ENCODE measurements at places on chromosomes 13 and 19.

- no peak for DNase-seq
Measured at GRCh38 chr13:90627813-90628212, 719.7 kb upstream of the MIR17HG start.

GRCh38 chr19:35470128-35470527 is 20.1 kb downstream of the KRTDAP start:
- DNase-seq = no peak

GRCh38 chr13:82439159-82439904 is 1442.9 kb downstream of the SLITRK1 start:
- no peak for DNase-seq

DNA sequence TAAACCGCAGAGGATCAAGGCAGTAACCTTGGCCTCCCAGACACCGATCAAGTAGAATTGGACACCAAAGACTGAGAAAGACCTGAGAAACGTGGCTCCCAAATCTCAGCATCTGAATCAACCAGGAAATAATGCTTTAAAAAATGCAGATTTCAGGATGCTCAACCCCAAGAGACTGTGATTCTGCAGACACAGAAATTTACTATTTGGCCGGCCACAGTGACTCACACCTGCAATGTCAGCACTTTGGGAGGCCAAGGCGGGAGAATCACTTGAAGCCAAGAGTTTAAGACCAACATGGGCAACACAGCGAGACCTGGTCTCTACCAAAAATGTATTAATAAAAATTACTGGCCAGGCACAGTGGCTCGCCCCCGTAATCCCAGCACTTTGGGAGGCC is 6.2 kb downstream of the ABCC4 start:
- no peak for DNase-seq

GRCh38 chr19:34243876-34244578 is 10.3 kb upstream of the GARRE1 start:
- no peak for DNase-seq

DNA sequence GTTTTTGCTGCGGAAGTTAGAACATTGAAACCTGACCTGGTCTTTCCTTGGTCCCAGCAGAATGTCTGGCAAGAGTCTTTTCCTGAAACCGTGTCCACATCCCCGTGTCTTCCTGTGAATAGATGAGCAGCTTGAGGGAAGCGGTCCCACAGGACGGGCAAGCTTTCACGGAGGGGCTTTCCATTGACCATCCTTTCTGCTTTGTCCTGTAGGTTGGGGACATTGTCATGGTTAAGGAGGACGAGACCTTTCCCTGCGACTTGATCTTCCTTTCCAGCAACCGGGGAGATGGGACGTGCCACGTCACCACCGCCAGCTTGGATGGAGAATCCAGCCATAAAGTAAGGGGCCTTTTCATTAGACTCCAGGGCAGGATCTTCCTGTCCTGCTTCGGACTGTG is 126.0 kb downstream of the ATP11A start:
- DNase-seq = no peak

DNA sequence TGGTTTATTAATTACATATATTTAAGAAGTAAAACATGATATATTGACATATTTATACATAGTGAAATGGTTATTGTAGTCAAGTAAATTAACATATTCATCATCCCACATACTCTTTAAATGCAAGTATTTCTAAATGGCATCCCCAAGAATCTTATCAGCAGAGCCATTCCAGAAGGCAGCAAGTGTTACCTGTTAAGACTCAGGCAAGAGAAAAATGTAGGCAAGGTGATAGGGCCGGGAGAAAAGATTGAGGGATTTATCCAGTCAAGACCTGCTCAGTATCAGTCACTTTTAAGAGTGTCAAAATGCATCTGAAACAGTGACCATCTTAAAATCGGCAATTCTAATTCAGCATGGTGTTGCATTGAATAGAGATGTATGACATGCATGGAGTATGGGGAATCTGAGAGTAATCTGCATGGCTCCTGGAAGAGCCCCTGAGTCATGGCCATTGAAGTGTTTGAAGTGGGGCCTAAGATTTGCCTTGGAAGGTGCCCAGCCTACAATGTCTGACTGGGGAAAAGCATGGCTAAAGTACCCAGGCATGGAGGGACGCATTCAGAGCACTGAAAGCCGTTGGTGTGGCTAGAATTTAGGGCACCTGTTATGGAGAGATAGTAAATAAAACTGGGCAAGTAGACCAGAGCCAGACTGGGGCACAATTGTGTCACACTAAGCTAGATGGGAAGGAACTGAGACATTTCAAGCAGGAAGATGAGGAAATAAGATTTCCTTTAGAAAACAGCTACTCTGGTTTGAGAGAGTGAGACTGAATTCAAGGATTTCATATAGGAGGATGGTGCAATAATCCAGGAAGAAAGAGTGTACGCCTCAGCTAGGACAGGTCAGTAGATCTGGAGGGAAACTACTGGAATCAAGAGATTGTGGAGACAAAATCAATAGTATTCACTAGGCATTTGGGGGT is 25.0 kb upstream of the C1QTNF9B start:
- no peak for DNase-seq

DNA sequence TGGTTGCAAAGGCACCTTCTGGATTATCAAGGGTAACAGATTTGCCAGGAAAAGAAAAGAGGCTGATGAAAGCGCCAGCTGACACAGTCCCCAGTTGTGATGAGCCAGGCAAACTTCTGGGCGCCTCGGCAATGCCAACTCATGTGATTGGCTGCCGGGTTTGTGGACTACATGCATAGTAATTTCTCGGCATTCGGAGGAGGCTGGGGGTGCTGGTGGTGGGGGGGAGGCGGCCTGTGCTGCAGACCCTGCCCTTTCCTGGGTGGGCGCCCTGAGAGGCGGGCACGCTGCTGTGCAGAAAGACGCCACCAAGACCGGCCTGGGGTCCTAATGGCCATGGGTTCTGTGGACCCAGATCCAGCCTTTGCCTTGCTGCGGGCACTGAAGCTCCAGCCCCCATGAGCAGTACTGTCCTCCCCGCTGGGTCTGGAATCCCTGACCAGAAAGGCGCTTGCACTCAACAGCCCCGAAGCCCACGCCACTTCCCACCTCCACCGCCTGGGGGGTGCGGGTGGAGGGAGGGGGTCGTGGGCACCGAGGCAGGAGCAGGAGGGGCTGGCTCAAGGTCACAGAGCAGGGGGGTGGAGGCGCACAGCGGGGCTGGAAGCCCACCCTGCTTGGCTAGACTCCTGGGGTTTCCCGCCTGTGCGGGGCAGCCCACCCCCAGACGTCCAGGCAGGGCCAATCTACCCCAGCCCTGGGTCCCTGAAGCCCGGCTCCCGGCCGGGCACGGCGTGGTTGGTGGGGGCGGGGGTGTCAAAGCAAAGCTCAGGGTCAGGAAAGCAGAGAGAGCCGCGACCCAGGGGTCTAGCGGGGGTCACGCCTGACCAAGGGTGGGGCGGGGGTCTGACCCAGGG is 1.0 kb downstream of the DIRAS1 start:
- DNase-seq = no peak

- no peak for DNase-seq
Measured at GRCh38 chr19:6676288-6676687, 6.3 kb upstream of the TNFSF14 start.

DNA sequence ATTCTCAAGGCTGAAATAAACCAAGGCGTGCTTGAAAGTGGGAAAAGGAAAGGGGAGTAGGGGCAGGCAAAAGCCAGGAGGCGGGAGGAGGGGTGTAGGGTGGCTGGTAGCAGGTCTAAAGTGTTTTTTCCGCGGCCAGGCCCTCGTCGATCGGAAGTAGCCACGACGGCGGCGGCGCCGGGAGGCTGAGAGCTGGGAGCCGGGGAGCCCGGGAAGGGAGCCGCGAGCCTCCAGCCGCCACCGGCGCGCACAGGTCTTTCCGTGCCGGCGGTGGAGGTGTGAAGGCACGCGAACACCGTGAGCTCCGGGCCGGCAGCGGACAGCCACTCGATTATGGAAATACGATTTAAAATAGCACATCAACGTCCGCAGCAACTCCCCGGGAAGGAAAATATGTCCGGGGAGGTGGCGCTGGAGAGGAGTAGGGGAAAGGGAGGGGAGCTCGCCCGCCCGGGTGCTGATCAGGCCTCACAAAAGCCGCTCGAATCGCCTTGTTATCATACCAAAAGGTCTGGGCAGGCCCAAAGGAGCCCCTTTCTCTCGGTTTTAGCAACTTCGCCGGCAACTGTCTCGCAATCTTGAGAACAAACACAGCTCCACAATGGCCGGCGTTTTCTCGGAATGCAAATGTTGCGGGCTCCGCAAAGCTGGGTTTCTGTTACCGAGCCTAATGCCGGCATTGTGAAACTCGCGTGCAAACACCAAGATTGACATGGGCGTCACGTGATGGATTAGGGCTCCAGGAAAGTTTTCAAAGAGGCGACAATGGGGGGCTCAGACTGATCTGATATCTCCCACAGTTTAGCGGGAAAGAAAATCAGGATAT is 2.9 kb upstream of the PCDH8 start:
- DNase-seq = no peak

GRCh38 chr13:101626925-101627555 is 174.6 kb downstream of the ITGBL1 start:
- no peak for DNase-seq

DNA sequence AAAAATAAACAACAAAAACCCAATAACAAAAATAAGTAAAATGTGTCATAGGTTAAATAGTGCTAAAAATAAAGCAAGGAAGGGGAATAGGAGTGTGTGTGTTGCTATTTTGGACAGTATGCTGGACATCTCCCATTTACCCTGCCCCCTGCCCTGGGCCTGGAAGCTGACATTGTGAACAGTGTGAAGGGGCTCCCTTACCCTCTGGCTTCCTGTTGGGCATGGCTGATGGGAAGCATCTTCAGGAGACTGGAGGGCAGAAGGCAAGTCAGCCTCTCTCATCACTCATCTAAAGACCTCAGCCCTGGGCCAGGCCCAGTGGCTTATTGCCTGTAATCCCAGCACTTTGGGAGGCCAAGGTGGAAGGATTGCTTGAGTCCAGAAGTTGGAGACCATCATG is 26.7 kb downstream of the KCTD15 start:
- no peak for DNase-seq

GRCh38 chr13:43221611-43222010 is 198.2 kb downstream of the DNAJC15 start:
- DNase-seq = no peak

GRCh38 chr19:46610851-46611770 is 10.0 kb downstream of the CALM3 start:
- DNase-seq = no peak

DNA sequence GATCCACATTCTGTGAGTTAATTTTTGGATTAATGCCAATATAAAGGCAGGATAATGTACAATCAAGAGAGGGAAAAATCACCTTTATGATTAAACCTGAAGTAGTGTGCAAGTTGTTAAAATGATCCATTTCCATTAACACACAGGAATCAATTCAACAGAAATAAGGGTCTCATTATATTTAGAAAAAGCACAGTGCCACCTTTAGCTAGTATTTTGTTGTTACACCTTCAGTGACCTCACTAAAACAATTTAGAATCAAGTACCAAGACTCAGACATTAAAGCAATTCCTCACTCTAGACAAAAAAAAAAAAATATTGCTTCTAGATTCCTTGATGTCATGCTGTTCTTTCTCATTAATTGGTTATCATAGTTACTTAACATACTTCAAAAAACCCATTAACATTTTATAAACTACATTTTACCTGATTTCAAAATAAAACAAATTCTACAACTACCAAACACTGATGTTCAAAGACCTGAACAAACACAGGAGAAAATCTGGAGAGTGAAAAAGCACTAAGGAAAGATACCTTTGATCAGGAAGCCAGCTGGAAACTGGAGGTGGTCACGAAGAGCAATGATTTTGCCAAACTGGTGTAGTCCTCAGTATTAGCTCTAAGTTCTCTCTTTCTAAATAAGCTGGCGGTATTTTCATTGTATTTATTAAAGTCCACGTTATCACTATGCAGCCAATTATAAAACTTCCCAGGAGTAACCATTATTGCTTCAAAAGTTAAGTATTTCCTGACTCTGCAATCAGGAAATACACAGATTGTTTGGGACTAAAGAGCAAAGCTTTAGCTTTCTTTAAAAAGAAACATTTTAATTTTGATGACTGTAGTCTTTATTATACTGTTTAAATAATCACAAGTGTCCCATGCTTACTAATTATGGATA is 115.3 kb downstream of the TBC1D4 start:
- no peak for DNase-seq

DNA sequence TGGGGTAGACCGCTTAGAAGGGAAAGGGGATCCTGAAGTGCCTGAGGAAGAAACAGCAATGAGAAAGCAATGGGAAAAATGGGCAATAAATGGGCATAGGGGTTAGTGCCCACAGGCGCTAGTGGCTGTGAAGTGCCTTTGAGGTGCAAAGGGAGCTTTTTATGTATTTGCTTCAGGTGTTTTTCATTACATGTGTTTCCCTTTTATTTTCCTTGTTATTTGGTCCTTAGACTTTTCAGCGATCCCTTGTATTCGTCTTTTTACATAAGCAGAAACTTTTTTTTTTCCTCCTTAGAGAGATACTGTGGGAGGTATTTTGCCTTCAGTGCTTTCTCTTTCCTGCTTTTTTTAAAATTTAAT is 19.6 kb downstream of the NFIX start:
- DNase-seq = no peak

- no peak for DNase-seq
Measured at GRCh38 chr19:13013649-13014048, 18.4 kb downstream of the NFIX start.

DNA sequence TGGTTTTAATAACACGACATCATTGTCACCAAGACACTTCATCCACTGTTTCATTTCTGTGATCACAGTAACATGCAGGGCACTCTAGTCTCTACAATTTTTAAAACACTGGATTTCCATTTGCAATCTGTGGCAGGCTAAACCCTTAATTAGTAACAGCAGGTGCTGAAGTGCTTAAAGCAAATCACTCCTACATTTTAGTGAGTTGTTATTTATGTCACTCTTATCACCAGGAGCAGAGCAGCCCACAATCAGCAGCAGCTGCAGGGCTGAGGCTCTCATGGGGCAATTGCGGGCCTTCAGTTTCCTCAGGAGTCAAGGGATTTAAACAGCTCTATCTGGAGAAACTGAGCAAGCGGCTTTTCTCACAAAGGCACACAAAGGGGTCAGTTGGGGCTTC is 1.6 kb downstream of the SOHLH2 start:
- no peak for DNase-seq

DNA sequence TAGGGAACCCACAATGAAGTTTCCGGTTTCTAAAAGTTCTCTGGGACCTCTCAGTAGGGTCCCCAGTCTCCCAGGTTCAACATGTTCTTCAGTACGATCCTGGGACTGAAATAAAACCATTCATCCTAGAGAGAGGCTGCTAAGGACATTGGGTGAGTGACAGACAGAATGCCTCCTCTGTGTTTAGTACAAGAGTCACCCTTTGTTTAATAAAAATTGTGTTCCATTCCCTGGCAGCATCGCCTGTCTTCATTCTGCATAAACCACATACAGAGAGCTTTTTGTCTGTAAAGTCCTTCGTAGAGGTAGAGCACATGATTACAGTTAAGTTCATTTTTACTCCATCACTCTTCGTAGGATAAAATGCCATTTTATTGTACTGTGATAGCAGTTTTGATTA is 95.3 kb upstream of the GPR12 start:
- DNase-seq = no peak
